ENCODE measurements at places on chromosomes 5 and 9. TPM values are rescaled to one million over a fixed set of nuclear protein-coding genes. Genes with fewer than 3 reads are reported as not detected.

GRCh38 chr5:142079306-142079721 lies 29.3 kb upstream of the NDFIP1 start:
- DNase-seq, result no peak

DNA sequence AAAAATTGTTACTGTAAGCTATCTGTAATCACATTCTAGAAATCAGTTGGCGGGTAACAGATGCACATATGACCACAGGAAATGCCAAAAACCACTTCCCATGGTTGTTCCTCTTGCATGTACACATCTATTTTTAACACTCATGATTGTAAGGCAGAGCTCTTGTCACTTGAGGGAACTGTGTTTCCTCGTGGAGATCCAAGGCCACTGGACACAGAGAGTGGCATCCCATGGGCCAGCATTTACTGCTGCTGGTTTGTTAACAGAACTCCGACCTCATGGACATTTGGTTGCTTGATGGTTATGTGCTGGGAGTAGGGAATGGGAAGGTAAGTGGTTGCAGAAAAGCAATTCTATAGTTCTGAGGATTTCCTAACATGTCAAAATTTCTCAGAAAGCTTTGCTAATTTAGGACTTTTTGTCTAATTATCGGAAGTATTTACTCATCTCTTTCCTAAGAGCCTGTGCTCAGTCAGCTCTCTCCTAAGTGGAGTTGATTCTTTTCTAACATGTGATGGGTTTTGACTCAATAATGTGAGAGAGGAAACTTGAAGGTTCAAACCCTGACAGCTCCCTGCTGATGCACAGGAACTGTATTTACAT lies 202.0 kb upstream of the NR3C1 start:
- peak; percentile 83 for DNase-seq

DNA sequence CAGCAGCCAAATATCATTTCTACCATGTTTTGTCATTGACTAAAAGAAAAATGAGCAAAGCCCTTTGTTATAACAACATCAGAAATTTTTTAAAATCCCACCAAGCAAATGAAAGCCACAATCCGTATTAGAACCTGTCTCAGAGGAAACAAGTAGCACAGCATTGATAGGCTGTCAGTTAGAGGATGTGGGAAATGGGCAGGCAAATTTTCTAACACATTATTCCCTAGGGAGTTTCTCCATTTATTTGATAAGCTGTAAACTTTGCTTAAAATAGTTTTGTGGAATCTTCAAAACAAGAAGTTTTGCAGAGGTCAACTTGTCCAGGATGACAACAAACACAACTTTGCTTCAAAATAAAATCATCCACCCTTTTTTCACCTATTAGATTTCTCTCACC lies 53.6 kb upstream of the APC start:
- DNase-seq, result no peak

- no peak for DNase-seq
Measured at GRCh38 chr5:51381761-51382474, 1.3 kb upstream of the ISL1 start.

DNA sequence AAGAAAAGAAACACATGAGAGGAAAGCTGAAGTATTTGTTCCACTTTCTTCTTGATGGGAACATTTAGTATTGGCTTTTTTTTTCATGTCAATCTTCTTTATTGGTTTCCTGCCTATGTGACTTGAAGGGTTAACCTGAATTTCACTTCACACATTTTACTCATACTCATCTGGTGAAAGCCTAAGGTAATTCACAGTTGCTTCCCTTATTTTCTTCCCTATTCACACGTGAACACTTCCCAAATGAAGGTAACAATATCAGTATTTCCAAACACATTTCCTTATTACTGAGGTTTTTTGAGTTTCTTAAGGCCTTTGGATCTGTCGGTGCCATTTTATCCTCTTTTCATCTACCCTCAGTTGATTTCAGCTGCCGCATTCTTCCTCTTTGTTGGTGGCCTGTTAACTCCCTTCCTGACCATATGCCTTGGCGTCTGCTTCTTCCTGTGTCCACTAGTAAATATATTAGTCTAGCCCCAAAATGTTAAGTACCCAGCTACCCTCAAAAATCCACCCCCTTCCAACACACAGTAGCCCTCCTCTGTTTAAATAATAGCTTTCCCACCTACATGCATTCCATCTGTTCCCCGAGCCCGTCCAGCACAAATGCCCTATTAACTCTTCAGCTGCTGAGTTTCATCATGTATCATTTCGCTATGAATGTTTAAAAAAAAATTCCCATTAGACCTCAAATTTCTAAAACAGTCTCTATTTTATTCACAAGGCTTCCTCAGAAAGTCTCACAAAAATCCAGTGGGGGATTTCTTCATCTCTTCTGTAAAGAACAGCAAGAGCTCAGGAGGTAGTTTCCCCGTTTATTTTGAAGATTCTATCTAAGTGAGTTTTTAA lies 97.3 kb downstream of the USP20 start:
- DNase-seq, result no peak

- no peak for DNase-seq
Measured at GRCh38 chr5:72776684-72777083, 39.8 kb upstream of the TNPO1 start.

GRCh38 chr9:3962496-3962895 lies 337.4 kb downstream of the GLIS3 start:
- DNase-seq, result no peak

- DNase-seq, result no peak
Measured at GRCh38 chr9:111502506-111502905, 18.3 kb upstream of the ECPAS start.

DNA sequence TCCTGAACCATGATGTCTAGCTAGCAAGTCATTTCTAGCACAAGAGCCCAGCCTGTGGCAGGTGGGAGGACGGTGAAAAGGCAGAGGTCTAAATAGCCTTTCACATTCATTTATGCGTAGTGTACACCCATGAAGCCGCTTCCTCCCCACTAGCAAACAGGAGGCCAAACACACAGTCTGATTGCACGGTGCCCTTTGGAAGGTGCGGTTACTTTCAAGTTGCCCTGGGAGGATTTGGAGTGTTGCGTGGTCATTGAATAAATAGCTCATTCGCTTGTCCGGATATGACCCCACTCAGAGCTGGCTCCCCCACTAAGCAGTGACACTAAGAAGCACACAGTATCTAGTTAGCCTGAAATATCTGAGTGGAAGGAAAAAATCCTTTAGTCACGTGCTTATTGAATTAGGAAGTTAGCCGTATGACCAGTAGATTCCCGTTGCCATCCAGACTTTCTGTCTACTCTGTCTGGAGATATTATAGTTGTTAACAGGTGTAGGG lies 664 bp upstream of the ARSB start:
- DNase-seq, result peak; percentile 15

GRCh38 chr5:160245506-160246086 lies 16.3 kb downstream of the FABP6 start:
- DNase-seq, result no peak

- no peak for DNase-seq
Measured at GRCh38 chr5:103450333-103451061, 112.1 kb downstream of the NUDT12 start.

DNA sequence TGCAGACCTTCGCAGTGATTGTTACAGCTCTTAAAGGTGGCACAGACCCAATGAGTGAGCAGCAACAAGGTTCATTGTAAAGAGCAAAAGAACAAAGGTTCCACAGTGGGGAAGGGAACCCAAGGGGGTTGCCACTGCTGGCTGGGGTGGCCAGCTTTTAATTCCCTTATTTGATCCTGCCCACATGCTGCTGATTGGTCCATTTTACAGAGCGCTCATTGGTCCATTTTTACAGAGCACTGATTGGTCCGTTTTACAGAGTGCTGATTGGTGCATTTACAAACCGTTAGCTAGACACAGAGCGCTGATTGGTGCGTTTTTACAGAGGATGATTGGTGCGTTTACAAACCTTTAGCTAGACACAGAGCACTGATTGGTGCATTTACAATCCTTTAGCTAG lies 360.6 kb upstream of the DAB2 start:
- no peak for DNase-seq

TLE4 gene
- total RNA-seq, result 127 TPM

PRELID2 gene
- 3.1 TPM for total RNA-seq

FIBCD1 gene
- total RNA-seq, result not detected

CXCL14 gene
- total RNA-seq, result not detected

TAF7 gene
- total RNA-seq, result 76.6 TPM

GALNT12 gene
- 4.7 TPM for total RNA-seq

Measured in CD4-positive, CD25-positive, alpha-beta regulatory T cell (primary cell).